ENCODE measurements at places on chromosomes 1 and 21. TPM values are rescaled to one million over a fixed set of nuclear protein-coding genes. Genes with fewer than 3 reads are reported as not detected.
A peak's percentile ranks its signal among the peaks of the same experiment; 100 is the strongest.

Gene DENND2C
- 0.79 TPM for total RNA-seq

DNA sequence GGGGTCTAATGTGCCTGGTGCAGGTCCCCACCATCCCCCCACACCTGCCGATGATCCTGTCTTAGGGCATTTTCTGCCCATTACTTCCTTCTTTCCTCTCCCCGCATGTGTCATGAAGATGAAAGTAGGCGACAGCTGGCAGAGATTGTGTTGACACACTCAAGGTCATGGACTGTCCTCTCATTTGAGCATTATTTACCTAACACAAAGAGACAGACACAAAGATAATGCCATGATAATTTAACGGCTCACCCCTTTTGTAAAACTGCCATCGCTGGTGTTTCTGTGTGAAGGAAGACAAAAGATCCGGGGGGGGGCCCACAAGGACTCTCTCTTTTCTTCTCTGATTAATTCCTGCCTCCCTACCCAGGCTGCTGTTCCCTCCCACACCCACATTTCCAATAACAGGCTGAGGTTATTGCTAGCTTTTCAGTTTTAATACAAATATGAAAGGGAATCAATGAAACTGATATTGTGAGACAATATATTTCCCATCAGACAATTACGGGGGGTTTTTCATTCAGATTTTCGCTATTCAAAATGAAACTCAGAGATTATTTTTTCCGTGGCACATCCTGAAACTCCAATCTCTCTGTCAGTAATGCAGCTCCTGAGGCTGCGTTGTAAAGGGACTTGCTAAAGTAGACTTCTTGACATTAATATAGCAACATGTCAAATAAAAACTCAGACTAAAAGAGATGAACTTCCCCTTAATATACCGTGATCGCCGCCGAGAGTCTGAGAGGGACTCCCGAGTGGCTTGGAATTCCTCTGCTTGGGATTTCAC is 561.1 kb downstream of the NPHP4 start:
- no peaks in the 10 kb centered on the region for H3K36me3 ChIP-seq
- DNase-seq, result no peak
- H3K4me3 ChIP-seq, result no peak overlapping the region
- peaks cover 43% of the 10 kb centered on the region for H3K4me1 ChIP-seq
- H3K27me3 ChIP-seq, result peaks cover 2% of the 10 kb centered on the region
- H3K27ac ChIP-seq, result peak overlapping the region; percentile 10

DNA sequence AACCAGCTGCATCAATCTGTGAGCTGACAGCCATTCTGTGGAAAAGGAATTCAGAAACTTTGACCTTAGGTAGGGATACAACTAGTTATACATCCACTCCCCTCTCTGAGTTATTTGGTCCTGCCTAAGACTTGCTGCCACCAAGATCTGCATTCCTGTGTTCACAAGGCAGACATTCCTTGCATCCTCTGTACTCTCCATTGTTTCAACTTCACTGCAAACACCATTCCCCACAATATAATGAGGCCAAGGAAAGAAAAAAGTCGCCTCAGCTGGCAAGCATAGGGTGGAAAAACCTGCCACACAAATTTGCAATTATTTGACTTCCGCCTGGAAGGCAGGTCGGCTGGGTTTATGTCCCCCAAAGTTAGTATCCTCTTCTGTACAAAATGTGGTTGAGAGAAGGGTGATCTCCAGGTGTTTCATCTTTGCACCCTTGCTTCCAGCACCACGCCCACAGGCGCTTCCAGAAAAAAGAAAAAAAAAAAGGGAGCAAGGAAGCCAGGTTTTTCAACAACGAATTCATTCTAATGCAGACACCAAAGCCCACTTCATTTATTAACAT is 676 bp upstream of the CTTNBP2NL start:
- peak overlapping the region; percentile 95 for H3K4me3 ChIP-seq
- H3K4me1 ChIP-seq, result peaks cover 50% of the 10 kb centered on the region
- no peaks in the 10 kb centered on the region for H3K36me3 ChIP-seq
- H3K27ac ChIP-seq, result peak overlapping the region; percentile 96
- no peak for DNase-seq

DNA sequence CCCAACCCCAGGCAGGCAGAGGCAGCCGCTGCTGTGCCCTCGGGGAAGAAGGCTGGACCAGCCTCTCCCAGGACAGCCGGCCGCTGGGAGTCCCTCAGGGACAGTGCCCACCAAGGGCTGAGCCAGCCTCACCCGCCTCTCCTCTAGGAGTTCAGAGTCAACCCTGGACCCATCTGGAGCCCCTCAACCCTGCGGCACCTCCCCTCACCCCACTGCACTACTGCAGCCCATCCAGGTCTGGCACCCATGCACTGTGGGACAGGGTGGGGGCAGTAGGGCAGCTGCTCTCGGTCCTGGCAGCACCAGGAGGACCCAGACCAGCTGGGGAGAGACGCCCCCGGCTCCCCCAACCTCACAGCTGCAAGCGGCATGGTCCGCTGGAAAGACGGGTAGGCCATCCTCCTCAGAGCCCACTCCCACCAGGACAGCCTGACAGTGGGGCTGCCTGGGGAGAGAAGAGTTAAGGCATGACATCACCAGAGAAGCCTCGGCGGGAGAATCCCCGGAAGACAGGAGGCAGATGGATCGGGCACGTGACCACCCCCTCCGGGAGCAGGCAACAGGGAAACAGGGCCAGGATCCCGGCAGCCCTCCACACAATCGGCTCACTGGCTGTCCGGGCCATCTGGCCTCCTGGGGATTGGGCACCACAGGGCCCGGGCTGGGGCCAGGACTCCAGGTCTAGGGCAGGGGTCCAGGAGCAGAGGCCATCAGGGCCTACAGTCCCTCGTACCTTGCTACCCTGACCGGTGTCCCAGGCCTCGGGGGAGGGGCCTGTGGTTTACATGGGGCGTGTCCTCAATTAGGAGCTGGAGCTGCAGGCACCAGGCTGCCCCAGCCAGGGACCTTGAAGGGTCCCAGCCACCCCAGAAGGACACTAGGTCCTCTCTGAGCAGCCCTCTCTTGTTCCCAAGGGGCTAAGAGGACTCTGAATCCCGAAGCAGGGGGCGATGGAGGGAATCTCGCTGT is 3.1 kb downstream of the ACAP3 start:
- no peaks in the 10 kb centered on the region for H3K36me3 ChIP-seq
- peak overlapping the region; percentile 86 for H3K27ac ChIP-seq
- H3K4me1 ChIP-seq, result peaks cover 24% of the 10 kb centered on the region
- peak overlapping the region; percentile 87 for H3K4me3 ChIP-seq

DNA sequence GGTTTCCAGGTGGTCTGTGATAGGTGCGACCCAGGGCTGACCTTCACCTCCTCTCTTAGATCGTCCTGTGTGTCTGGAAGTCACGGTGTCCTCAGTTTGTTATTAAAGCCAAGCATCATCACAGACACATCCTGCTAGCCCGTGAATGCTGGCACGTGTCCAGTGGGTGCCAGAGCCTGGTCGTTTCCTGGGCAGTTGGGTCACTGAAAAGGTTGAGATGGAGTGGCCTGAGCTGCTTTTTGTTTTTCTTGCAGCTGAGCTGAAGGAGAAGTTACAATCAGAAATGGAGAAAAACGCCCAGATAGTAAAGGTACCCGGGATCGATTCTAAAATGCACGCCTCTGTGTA is 23.2 kb downstream of the PCNT start:
- H3K27me3 ChIP-seq, result no peaks in the 10 kb centered on the region
- H3K36me3 ChIP-seq, result peaks cover 9% of the 10 kb centered on the region
- H3K4me3 ChIP-seq, result no peak overlapping the region
- no peaks in the 10 kb centered on the region for H3K4me1 ChIP-seq
- no peak for DNase-seq

All from neural crest cell (in vitro differentiated cells).